PC-9 (cell line): ENCODE measurements at places on chromosomes 5 and 9. TPM values are rescaled to one million over a fixed set of nuclear protein-coding genes. Genes with fewer than 3 reads are reported as not detected.

IL33 gene
- total RNA-seq, result not detected in 2 replicates

YIPF5 gene
- 35.9 and 65.8 TPM in 2 replicates for total RNA-seq

PTGER4 gene
- 15.7 and 22.4 TPM in 2 replicates for total RNA-seq

ACER2 gene
- 3.8 and 4.3 TPM in 2 replicates for total RNA-seq

ASPN gene
- total RNA-seq, result not detected in 2 replicates

NCS1 gene
- 53.0 and 59.2 TPM in 2 replicates for total RNA-seq

WWC1 gene
- total RNA-seq, result 79.5 and 97.7 TPM in 2 replicates

HMMR gene
- 83.9 and 94.5 TPM in 2 replicates for total RNA-seq

ZNF366 gene
- 0.17 TPM in 1 of 2 replicates, not detected in the other for total RNA-seq

RANBP17 gene
- 14.5 and 17.0 TPM in 2 replicates for total RNA-seq

MEF2C gene
- total RNA-seq, result 1.6 and 2.5 TPM in 2 replicates

FXN gene
- total RNA-seq, result 12.0 and 19.5 TPM in 2 replicates

STPG3 gene
- 0.45 and 0.46 TPM in 2 replicates for total RNA-seq

OR5C1 gene
- not detected in 2 replicates for total RNA-seq

TEX48 gene
- not detected in 2 replicates for total RNA-seq
